Choroid plexus epithelial cell (primary cell): ENCODE measurements at places on chromosomes 2 and 18.
A peak's percentile ranks its signal among the peaks of the same experiment; 100 is the strongest.

DNA sequence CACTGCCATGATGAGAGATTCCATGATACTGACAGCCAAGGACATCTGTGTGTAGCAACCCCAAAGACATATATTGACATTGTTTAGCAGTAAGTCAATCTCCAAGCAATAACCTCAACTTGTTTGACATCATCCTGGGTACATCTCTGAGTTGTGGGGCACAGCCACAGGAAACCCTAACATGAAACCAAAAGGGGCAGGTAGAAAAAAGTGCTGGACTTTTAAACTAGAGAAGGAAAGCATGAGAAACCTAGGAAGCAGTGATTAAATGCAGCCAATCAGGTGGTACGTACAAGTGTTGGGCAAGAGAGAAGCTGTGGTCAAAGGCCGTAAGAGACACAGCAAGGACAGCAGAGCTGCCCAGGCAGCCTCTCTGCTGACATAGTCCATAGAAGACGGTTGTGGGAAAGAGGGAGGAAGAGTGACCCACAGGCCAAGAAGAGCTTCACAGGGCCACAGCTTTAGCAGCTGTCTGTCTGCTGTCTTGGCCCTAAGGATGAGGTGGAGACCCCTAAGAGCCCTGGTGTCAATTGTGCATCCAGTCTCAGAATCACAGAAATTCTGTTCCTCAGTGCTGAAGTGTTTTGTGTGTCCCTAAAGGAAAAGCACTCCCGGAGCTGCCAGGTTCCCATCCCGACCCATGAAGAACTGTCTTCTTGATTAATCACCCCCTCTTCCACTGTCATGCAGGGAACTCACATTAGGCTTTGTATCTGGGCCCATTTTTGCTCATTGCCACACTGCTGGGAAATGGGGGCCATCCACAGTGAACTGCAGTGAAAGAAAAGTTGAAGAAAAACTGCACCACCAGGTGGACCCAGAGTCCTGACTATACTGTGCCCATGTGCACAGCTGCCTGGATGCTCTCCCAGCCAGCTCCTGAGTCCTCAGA is 25.4 kb upstream of the CHN1 start:
- DNase-seq: peak; percentile 81

GRCh38 chr2:25158096-25158852 is 10.1 kb downstream of the POMC start:
- DNase-seq: no peak

DNA sequence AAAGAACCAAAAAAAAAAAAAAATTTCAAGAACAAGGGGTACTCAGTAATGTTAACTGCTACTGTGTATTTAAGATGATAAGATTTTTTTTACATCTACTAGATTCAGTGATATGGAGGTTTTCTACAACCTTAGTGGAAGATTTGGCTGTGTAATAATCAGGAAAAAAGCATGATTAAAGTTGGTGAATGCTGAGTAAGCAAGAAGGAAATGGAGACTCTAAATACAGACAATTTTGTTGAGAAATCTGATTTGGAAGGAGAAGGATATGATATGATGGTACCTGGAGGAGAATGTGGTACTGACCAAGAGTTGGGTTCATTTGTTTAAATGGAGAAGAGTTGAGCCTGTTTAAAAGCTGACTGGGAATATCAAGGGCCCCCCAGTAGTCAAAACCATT is 125.1 kb downstream of the WDPCP start:
- no peak for DNase-seq

DNA sequence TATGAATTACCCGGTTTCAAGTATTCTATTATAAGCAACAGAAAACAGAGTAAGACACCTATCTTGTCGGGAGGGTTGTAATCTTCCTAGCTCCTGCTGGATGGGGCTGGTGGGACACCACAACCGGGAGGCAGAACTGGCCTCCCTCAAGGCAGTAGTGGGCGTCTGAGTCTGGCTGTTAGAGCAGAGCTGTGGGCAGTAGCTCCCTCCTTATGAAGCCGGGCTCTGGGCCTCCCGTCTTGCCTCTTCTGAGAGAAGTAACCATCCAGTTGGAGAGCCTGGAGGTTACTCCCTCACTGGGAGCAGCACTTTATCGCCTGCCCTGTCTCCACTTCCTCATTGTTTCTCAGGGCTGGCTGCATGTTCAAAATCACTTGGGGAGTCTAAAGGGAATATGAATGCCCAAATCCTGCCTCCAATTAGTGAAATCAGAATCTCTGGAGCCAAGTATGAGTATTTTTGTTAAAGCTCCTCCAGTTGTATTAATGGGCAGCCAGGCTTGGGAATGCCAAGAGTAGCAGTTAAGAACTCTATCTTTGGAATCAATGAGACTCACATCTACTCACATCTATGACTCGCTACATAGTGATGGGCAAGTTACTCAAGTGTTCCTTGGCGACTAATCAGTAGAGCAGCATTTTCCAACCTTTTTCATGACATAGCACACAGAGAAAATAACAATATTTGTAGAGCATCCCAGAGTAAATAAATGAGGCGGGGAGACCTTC is 27.3 kb upstream of the NRP2 start:
- DNase-seq: peak; percentile 45

GRCh38 chr2:60361498-60361897 is 192.0 kb downstream of the BCL11A start:
- DNase-seq: no peak

DNA sequence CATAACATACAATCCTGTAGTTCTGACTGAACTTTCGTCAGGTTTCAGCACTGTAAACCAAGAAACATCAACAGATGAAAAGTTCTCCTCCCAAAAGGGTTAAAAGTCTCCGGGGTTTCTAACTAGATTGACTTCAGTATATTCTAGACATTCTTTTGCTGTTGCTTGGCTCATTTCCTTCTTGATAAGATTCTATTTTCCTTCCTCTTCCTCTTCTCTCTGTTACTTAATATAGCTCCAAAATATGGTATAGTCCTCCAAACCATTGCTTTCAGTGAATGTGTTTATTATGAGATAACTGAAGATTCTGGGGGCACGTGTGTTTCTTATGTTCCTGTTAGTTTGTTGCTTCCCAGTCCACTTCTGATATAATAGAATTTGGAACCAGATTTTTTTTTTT is 46.4 kb upstream of the MAP4K3 start:
- peak; percentile 35 for DNase-seq

DNA sequence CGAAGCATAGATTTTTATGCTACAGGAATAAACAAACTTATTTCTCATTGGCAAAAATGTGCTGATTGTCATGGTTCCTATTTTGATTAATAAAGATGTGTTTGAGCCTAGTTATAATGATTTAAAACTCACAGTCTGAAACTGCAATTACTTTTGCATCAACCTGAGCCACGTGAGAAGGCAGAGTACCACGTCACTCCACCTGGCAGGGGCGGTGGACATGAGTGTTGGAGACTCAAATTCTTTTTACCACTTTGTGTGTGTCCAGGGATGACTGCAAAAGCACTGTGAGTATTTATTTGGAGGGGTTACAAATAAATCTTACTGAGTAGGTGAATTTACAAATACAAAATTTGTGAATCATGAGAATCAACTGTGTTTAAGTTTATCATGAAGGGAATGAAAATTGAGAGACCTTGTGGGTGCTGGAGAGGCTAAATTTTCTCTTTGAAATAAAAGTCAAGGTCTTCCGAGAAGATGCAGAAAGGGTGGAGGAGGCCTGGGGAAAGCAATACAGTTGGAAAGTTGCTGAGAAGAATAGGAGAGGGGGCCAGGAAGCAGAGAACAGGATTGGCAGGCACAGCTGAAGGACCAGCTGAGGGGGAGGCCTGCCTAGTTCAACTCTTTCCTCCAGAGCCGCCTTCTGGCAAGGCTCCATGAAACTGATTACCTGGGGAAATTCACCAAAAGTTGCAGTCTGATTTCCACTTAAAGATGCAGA is 316.4 kb downstream of the MYCN start:
- DNase-seq: no peak

DNA sequence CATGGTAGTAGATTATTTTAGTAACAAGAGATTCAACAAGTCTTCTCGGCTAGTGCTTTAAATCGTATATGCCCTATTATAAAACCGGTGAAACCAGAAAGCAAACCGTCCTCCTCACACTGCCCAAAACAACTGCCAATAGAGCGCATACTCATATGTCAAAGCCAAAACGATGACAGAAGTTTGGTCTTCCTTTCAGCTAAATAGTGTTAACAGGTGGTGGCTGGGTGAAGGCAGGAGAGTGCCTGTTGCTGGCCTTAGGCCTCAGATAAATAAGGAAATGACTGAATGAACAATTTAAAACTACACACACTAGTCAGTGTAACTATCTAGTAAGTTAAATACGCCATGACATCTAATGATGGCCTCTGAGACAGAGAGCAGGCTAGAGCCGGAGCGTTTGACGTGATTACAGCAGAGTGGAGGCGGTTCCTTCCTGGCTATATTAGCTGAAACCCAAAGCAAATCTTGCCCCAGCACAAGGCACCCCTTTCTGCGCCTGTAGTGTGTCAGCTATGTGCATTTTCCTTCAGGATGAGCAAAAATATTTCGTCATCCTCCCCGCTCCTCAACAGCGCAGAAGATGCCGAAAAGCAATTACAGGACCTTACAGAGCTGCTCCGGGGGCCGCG is 1.6 kb downstream of the LONRF2 start:
- DNase-seq: no peak

GRCh38 chr18:35122586-35123224 is 81.5 kb downstream of the MAPRE2 start:
- DNase-seq: peak; percentile 32

DNA sequence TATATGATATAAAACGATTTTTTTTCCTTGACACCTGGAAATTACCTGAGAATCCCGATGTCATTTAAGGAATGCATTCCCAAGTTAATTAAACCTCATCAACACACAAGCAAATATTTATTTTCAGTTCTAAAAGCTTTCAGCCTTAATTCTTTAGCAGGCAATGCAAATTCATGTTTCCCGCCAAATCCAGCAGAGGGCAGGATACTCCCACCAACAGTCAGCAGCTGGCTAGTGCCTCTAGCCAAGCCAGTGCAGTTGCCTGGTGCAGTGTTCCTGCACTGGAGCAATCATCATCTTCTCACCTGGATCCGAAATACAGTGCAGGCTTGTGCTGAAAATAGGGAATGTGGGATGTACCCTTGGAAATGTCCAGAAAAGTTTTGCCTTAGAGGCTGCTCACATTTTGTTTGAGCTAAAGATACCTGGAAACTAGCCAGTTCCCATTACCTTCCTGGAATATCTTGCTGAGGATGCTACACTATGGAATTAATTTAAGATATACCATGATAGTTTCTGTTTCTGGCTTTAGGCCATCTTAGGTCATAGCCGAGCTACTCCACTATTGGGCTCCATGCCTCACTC is 48.4 kb upstream of the CYTIP start:
- DNase-seq: peak; percentile 82

GRCh38 chr2:26018184-26019055 is 15.5 kb upstream of the RAB10 start:
- peak; percentile 93 for DNase-seq

- DNase-seq: no peak
Measured at GRCh38 chr2:12881952-12882351, 165.2 kb downstream of the TRIB2 start.

- DNase-seq: no peak
Measured at GRCh38 chr2:72982219-72982618, 64.9 kb downstream of the EMX1 start.

GRCh38 chr18:55268151-55268601 is 308.9 kb upstream of the CCDC68 start:
- DNase-seq: peak; percentile 62

GRCh38 chr2:164032995-164033394 is 297.2 kb upstream of the FIGN start:
- DNase-seq: no peak

DNA sequence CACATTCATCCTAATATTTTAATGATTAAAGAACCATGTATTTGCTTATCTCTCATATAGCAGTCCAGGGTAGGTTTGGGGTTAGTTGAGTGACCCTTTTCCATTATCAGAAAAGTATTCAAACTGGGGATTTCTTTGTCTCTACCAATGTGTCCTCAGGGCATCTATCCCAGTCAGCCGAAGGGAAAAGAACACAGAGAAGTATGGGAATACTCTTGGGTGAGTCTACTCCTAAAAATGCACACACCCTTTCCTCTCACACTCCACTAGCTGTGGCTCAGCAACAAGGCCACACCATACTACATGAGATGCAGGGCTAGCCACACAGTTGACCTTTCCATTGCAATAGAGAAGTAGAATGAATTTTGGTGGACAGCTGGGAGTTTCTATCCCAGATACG is 114.3 kb downstream of the NXPH2 start:
- no peak for DNase-seq

GRCh38 chr2:187554011-187554703 is at the start of gene TFPI:
TSS of gene TFPI (minus strand) at chr2:187554435. CDS start at chr2:187503768, 50,667 bp downstream.
- peak; percentile 85 for DNase-seq

- no peak for DNase-seq
Measured at GRCh38 chr2:133123904-133124303, 444.4 kb downstream of the NCKAP5 start.

- no peak for DNase-seq
Measured at GRCh38 chr18:65751155-65752085, 608 bp downstream of the CDH7 start.

DNA sequence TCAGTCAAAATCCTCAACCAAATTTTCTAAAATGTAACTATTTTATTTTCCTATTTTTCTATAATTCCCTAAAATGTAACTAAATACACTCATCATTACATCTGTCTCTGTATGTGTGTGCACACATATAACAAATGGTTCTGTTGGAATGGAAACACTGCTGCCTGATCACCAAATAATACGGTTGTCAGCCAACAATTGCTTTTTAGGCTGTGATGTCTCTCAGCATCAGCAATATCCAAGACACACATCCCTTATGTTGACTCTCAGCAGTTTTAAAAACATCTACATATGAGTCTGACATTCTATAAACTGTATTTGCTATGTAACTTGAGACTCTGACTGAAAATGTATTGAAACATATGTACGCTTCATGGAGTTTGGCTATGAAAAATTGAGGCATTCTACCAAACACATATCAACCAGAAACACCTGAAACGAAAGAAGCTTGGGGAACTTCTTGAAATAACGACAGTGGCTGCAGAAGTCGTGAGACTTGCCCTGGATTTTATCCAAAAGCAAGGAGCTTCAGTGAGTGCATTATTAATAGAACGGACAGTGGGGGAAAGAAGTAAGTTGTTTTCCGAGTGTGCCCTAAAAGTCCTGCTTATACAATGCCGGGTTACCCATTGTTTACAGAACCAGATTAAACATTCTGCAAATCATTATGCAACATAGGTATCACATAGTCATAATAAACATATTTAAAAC is 110.2 kb upstream of the ITGB6 start:
- no peak for DNase-seq

GRCh38 chr2:102315921-102316320 is 4.6 kb downstream of the IL1RL1 start:
- no peak for DNase-seq

DNA sequence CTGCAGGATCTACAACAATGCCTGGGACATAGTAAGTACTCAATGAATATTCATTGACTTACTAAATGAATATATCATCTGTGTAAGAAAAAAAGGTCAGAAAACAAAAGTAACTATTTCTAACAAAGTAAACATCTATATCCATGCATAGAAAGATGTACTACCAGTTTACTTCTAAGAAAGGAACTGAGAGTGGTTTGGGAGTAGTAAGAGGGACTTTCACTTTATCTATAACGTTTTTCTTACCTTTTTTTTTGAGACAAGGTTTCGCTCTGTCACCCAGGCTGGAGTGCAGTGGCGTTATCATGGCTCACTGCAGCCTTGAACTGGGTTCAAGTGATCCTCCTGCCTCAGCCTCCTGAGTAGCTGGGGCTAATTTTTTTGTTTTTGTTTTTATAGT is 25.7 kb downstream of the DHX57 start:
- DNase-seq: no peak

- no peak for DNase-seq
Measured at GRCh38 chr2:54879598-54880332, 156.3 kb downstream of the EML6 start.

GRCh38 chr2:203873921-203874631 is 6.5 kb downstream of the CTLA4 start:
- no peak for DNase-seq

GRCh38 chr2:105144152-105144940 is 97.2 kb upstream of the GPR45 start:
- no peak for DNase-seq
